M059J (cell line): ENCODE measurements at places on chromosomes 7 and 10.

- peak; percentile 8 for DNase-seq
These were observed 85.4 kb downstream of the CDK14 start for GRCh38 chr7:90681336-90682022.

DNA sequence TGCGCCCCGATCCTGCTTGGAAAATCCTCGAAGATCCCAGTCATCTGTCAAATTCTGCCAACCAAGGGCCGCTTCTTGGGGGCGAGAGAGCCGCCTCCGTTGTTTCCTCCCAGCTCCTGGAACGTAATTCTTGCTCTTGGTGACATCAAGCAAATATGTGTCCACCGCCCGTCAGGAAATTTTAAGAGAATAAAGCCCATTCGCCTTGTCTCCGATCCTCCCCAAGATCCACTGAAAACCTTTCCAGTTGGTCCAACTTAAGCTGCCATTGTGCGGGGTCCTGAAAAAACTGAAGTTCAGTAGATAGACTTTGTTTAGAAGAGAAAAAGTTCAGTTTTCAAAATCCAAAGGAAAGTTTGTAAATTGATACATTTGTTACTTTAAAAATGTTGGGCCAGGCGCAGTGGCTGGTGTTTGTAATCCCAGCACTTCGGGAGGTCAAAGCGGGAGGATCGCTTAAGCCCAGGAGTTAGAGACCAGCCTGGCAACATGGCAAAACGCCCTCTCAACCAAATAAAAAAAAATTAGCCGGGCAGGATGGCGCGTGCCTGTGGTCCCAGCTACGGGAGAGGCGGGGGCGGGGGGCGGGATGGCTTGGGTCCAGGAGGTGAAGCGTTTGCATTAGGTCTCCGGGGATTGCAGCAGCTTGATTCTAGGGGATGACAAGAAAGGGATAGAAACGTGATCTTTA is 1.0 kb upstream of the ZNF800 start:
- DNase-seq: peak; percentile 27

DNA sequence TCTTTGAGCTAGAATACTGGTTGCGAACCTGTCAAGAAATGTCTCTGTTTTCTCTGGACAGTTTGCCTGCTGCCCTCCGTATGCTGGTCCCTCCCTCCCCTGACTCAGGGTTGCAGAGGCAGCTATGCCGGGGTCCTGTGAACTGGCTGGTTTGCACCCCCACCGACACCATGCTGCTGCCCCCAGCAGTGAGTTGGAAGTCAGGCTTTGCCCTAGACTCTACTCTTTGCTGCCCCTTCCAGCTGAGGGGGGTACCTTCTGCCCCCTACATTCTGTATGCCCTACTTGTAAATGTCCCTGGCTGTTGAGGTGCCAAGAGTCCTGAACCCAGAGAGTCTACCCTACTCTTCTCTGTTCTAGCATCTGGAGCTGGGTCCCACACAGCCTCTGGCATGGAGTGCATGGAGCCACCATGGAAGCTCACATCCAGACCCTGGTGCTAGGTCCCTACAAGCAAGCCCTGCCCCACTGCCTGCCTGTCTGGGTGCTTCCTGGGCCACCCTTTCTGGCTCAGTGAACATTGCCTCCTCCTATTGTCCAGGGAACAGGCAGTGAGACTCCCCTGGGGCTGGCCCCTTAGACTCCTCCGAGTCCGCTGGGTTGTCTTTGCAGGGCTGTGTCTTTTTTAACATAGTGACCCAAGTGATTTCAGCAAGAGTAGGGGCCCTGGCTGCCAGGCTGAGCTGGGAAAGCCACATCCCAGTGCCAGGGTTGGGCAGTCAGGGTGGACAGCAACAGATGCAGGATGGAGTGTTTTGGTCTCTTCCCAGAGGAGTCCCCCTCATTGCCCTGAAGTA is 138.9 kb downstream of the ADCY1 start:
- DNase-seq: no peak

DNA sequence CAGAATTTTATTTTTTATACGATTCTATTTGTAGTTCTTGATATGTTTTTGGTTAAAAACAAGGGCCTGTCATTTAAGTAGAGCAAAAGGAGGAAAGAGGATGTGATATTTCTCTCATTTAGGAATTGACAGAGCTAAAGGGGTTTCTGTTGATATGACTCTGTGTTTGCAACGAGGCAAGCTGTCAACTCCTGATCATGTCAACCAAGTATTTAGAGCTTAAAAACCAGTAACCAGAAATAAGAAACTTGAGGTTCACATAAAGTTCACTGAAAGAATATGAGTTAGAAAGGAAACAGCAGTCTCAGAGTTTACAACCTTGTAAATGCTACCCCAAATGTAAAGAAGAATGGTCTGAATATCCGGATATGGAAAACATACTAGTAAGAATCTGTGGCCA is 434.2 kb downstream of the PARD3 start:
- no peak for DNase-seq

DNA sequence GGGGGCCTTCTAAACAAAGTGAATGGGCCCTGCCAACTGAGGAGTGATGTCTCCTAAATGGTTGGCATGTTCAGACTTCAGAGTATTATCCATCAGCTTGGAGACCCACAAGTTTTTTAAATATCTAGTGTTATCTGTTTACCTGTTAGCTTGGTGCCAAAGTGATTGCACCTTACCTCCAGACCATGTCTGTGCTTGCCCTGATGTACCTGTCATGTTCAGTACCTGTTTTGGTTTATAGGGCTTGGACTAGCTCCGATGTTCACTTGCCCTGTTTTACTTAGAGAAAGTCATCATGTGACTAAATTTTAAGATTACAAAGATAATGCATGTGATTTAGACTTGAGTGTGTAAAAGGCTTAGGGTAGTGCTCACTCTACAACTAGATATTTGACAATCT is 67.7 kb downstream of the CNNM2 start:
- no peak for DNase-seq

- DNase-seq: no peak
These were observed 2.2 kb upstream of the ZNF239 start for GRCh38 chr10:43576580-43576979.

GRCh38 chr10:43137717-43138020 is 576 bp upstream of the CSGALNACT2 start:
- DNase-seq: peak; percentile 37

DNA sequence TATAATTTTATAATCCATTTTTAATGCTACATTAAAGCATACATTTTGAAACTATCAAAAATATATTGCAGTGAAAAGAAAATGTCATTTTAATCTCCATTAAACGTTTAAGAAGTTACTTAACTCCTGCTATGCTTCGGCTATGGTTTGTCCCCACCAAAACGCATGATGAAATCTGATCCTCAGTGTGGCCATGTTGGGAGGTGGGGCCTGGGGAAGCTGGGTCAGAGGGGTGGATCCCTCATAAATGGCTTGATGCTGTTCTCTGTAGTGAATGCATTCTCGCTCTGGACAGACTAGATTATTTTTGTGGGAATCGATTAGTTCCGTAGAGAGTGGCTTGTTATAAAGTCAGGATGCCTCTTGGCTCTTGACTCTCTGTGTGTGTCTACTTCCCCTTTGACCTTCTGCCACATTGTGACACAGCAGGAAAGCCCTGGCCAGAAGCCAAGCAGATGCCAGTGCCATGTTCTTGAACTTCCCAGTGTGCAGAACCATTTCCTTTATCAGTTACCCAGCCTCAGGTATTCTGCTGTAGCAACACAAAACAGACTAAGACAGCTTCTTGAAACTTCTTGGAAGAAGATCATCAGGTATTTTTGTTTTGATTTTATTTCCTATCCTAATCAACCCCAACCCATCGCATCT is 77.8 kb downstream of the TCERG1L start:
- no peak for DNase-seq

GRCh38 chr10:130137659-130138478 is 1.7 kb downstream of the GLRX3 start:
- no peak for DNase-seq

DNA sequence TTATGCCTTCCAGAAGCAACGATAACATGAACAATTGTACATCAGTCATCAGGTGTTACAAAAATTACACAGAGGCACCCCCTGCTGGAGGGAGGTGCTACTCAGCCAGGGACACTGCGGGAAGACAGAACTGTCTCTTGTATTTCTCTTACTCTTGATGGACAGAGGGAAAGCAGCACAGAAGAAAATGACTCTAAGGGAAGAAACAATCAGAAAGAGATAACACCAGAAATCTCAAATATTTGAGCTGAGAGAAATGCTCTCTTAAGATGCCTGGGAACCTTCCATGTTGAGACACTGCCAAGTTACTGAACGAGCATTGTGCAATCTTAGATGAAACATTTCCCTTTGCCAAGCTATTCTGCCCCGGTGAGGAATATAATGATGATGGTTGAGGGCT is 227.6 kb upstream of the NPSR1 start:
- peak; percentile 62 for DNase-seq

DNA sequence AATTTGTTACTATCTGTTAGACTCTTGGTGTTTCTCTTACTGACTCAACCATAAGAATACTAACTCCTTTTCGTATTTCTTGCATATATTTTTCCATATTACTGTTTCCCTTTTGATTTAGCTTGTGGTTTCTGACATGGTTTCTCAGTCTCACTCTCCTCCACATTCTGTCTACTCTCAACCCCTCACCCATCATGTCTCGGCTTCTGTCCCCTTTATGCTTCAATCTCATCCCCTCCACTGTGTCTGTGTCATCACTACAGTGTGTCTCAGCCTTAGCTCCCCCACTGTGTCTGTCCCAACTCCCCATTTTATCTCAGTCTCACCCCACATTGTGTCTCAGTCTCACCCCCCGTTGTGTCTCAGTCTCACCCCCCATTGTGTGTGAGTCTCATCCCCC is 126.9 kb downstream of the VIPR2 start:
- no peak for DNase-seq

DNA sequence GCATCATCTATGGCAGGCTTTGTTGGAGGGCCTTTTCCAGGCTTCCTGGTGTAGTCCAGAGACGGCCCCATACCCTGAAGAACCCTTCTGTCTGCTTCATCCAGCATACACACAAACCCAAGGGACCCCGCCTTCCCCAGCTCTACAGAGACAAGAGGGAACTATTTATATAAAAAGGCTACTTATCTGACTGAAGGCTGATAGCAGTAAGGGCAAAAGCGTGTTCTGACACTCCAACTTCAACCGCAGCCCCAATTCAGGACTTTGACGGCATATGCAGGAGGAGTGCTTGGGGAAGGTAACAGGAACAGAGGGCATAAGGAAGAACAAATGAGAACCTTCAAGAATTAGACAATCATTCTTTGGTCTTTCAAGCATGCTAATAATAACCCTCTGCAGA is 21.0 kb downstream of the GNA12 start:
- no peak for DNase-seq

DNA sequence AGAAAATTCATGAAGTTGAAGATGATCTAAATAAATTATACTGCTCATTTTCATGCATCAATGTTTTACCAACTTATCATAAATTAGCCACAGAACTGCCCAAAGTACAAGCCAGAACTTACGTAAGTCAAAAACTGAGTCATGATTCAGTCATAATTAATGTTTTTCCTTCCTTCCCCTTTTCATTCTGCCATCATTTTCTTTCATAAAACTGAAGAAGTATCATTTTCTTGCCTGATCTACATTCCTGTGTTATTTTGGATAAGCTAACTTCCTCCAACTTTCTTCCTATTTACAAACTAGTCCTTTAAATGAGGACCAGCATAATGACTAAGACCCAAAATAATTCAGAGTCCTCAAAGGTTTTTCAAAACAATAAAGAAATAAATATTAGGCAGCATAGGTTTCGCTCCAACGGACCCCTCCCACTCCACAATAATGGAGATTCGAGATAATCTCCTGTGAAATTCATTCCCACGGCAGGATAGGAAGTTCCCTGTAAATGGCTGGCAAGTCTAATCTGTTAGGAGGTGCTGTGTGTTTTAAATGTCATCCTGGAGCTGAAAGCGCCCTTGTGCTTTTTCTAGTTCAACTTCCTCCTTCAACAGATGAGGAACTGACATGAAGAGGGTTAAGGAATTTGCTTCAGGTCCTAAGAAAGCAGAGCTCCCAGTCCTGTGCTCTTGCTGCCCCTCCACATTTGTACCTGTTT is 218.9 kb downstream of the DOCK4 start:
- peak; percentile 52 for DNase-seq

DNA sequence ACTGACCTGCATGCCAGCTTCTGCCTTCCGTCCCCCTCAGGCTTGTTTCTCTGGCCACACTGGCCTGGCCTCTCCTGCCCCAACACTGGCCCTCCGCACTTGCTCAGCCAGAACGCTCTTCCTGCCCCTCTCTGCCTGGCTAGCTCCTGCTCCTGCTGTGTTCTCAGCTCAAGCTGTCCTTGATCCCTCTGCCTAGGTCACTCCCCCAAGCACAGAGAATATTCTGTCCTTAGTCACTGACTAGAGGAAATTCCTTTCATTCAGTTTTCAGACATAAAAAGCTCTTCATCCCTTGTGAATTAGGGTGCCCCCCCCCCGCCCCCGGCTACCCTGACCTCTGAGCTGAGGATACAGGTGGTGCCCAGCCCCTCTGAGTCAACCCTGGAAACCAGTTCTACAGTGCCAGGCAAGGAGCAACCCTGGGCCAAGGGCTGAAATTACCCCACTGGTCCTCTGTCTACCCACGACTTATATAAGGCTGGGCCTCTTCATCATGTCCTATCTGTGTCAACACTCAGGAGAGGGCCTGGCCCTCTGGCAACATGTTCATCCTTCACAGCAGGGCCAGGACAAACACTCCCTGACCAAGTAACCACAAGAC is 6.6 kb upstream of the SGPL1 start:
- peak; percentile 38 for DNase-seq

DNA sequence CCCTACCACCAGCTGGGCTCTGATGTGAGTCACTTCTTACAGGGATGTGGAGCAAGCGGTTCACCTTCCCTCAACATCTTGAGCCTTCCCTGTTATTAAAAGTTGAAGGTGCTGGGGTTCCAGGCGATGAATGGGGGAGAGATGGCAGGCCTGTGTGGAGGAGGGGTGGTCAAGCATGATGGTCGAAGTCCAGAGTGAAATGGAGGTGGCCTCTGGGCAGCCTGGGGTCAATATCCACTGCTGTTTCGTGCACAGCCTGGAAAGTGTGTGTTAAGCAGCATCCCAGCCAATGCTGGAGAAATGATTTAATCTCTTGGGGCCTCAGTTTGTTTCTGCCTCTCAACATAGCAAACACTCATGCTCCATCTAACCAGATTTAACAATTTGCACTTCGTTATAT is 33.7 kb upstream of the DMBT1 start:
- DNase-seq: no peak

DNA sequence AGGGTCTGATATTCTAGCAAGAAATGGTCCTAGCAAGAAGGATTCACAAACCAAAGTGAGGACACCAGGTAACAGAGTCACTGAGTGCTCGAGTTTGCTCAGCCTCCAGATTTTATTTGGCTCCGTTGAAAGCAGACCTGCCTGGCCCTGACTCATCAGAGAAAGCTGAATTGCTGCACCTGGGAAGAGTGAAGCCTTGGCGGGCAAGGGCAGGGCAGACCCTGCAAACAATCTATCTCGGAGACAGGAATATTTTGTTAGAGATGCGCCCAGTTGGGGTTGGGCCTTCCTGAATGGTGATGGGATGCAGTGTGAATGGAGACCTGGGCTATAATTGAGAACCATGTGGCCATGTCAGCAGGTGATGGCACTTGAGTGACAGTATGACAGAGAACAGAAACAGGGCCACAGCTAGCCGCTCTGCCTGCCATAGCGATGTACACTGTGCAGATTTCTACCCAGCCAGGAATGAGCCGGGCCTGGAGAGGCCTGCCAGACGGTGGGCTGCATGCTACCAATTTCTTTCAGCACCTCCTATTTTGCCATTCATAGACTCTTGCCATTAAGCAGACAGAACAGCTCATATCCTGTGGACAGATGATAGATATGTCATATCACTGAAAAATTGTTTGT is 744.2 kb downstream of the LRMDA start:
- DNase-seq: no peak

- DNase-seq: no peak
These were observed 12.0 kb upstream of the CRHR2 start for GRCh38 chr7:30694218-30694745.

- DNase-seq: no peak
These were observed 18.1 kb downstream of the LSM8 start for GRCh38 chr7:118202061-118202460.

- DNase-seq: no peak
These were observed 21.0 kb upstream of the FOXL3 start for GRCh38 chr7:268991-269390.
